Activated CD8-positive, alpha-beta memory T cell treated with anti-CD3 and anti-CD28 coated beads for 1 hour (primary cell): ENCODE measurements at places on chromosomes 7 and 10.

DNA sequence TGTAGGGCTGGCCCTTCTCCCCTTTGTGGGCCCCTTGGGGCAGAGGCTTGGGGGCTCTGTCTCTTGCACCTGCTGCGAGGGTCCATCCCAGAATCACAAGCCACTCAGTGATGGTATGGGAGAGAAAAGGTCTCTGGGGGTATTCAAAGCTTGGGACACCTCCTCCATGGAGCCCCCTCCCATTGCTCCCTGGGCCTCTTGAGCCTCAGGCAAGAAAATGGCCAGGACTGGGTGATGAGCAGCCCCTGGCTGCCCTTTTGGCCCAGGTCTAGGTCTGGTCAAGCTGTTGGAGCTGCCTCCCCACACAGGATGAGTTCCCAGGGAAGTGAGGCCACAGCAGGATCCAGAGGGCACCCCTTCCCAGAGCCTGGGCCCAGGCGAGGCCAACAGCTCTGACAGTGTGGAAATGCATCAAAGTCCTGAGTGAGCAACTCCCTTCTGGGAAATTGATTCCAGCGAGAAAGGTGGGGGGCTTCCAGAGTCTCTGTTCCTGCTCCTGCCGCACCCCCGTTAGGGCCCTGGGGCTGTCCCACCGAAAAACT, 3.4 kb upstream of the MYL7 start:
- DNase-seq: no peak

DNA sequence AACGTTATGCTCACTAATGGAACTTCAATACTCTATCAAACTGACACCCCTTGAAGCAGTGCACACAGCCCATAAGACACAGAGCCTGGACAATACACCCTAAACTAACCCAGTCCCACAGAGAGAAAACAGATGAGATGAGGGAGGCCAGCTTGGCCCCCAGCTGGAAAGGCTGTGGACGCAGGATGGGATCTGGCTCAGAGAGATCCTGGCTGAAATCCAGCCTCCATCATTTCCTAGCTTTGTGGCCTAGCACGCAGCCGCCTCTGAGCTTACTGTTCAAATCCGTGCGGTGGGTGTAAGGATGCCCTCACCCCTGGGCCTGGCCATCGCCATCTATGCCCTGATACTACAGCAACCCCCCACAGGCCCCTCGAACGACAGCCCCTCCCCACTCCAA, 32.7 kb downstream of the SNX8 start:
- no peak for DNase-seq

GRCh38 chr7:135075716-135076115, 72.2 kb upstream of the TMEM140 start:
- DNase-seq: no peak

- DNase-seq: no peak
Observed at GRCh38 chr10:113243311-113243710, 293.3 kb downstream of the TCF7L2 start.

GRCh38 chr7:18553605-18554003, 58.1 kb downstream of the HDAC9 start:
- DNase-seq: no peak

DNA sequence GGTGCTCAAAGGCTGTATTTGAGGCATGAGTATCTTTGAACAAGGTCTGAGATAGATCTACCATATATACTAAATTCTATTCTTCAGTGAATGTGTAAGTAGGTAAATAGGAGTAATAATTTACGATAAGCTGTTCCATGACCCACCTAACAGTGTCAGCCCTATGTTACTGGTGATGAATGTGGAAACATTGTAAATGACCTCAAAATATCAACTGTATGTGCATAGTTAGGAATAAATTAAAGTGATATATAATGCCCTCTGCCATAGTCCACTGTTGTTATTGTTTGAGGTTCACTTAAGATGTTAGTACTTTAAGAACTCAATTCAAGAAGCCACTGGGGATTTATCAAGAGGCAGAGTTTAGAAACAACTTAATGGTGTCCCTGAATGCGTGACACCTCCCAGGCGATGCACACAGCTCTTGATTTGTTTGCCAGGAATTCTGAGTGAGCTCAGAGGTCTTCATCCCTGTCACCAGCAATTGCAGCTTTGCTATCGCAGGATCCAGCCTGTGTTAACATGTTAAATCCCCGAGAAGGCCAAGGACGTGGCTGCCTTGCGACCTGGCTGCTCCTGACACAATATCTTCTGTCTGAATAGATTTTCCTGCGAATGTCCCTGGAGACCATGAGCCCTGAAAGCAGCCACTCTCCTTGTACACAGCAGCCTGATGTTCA, 104.9 kb downstream of the KLF6 start:
- DNase-seq: no peak

DNA sequence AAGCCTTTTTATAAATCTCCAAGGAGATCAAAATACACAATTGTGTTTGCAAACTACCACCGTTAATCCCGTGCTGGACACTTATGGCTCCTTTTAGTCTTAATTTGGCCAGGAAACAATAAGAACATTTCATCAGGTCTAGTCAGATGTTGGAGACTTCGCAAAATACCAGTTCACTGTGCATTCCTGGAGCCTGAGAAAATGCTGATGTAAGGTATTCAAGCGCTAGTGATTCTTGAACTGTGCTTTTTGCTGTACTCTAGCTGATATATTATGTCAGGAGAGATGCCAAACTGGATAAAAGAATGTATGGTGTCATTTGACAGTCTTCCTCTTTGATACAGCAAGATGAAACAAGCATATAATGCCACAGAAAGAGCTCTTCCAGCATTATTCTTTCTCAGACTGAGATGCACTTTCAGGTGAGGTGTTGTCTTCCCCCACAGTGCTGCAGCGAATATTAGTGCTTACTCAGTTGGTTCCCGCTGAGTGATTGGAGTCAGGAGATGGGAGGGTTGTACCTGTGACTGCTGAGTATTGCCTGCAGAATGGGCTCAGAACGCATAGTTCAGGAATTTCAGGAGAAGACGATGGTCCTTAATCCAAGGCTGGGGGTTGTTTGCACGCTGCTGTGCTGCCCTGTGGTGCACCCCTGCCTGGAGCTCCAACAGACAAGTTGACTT, 59.2 kb downstream of the OGDH start:
- DNase-seq: no peak

- peak; percentile 19 for DNase-seq
Observed at GRCh38 chr10:48981310-48981907, 41.8 kb upstream of the LRRC18 start.

DNA sequence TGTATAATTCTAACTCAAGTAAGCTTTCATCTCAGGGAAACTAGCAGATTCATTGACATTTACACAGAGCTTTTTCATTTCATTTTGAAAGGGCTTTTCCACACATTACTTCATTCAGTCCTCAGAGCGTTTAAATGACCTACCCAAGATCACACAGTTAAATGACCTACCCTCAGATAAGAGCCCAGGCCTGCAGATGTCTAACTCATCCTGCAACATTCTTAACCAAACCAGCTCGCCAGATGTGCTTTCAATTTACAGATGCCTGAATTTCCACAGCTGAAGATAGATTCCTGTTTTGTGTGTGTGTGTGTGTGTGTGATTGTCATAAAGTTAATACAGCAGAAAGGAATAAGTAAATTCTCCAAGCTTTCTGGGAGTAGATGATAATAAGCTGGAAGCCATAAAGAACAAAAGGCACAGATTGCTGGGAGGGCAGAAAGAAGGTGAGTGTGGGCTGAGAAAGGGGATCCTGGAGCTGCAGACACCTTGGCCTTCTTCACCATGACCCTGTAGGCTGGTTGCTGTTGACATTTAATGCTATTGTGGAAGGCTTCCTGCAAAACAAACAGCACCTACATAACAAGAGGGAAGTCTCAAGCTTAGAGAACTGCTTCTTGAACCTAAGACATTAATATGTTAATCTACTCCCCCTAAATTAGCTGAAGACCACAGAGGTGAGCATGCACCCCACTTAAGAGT, 489.7 kb upstream of the CELF2 start:
- no peak for DNase-seq

DNA sequence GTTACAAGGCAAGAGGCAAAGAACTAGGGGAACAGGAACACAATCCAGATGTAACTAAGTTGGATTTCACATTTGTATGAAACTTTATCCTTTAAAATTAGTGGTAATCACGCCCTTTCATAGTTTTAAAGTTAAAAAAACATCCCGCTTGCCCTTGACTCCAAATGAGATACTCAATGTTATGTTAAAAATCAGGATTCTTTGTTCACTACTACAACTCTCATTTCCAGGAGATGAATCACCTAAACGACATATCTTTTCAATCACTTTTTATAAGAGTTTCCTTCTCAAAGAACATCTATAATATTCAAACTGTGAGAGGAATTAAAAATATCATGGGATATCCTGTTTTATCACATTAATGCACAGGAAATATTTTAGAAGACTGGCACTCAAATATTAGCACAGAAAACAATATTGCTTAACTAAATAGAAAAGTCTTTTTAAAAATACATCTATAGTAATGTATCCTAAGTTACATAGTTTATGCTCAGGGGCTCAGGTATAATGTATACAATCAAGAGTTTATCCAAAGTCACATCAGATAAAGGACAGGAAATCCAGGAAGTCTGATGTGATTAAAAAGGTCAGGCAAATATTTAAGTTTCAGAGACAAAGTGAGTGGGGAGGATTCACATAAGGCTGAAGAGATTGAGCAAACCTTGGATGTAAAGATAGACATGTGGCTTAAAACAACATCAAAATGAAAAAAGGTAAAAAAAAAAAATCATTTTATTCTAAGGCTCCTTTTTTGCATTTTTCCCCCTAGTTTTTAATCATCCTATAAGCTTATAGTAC, 41.9 kb downstream of the CADPS2 start:
- DNase-seq: no peak

DNA sequence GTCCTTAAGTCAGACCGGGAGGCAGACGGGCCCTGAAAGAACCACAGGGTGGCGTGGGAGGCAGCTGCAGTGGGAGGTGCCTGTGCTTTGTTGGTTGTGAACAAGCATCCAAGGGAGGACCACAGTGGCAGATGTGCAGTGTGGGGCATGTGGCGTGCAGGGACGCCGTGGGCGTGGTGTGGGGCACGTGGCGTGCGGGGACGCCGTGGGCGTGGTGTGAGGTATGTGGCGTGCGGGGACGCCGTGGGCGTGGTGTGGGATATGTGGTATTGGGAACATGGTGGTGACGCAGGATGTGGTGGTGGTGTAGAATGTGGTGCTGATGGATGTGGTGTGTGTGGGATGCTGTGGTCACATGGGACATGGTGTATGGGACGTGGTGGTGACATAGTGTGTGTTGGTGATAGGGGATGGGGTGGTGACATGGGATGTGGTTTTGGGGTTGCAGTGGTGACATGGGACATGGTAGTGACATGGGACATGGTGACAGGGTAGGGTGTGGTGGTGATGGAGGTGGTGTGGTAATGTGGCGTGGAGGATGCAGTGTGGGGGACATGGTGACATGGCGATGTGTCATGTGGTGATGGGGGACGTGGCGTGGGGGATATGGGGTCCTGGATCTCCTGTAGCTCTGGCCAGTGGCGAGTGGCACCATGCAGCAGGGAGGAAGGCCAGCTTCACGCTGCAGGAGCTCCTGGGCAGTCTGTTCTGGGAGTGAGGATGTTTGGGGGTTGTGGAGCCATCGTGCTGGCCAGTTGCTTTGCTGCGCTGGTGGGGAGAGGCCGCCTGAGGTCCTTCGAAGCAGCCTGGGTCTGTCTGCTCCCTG, 78.8 kb downstream of the INPP5A start:
- peak; percentile 41 for DNase-seq

DNA sequence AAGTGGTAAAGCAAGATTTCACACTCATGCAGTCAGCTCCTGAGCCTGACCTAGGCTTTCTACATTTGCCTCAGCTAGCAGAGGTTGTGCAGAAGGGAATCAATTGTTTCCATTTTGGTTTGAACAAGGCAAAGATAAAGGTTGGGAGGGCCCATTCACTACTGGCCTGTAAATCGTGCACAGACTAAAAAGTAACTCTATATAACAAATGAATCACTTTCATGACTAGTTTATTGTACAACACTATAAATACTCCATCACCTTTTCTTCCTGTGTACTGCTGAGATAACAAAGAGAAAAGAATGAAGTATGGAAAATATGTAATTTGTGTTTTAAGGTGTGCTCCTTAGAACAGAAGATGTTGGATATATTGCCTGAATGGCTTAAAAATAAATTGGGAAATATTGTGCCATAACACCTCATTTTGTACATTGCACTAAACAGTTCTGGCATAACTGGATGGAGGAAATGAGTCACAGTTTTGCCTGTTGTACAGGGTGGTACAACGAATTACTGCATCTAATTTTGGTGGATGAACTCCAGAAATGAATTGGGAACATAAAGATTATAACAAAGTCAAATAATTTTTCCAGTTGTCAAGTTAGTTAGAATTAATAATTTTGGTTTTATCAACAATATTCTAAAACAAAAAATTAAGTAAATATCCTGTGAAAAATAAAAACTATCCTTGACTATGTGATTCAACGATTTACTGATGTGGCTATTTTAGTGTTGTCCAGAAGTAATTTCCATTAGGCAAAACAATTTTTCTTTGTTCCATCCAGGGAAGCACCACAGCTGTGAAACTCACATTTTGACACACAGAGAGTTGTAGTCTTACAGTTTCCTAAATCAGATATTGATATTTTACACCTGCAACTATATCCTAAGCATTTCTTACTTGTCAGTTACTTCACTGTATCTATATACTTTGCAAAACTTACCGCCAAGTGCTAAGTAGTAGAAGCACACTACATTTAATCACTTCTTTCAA, 18.0 kb downstream of the SEMA3C start:
- DNase-seq: no peak
